Stimulated activated CD4-positive, alpha-beta T cell treated with anti-CD3 and anti-CD28 coated beads, Interleukin-15, amount 100 ng/mL, for 1 hour (primary cell): ENCODE measurements at places on chromosomes 12 and 14.

DNA sequence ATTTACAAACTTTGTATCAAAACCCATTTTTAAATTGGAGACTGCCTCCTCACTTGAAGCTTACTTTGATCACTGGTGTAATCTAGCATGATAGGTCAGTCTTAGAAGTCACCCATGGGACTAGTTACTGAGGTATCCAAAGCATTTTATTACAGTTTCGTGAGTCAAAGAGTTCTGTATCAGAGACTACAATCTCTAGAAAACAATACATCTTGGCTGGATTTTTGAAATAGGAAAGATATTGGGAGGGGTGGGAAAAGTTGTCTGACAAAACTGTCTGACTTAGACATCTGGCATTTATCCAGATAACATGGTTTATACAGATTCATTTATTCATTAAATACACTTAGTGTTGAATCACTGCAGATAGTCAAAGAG lies 173.5 kb upstream of the PDZRN4 start:
- no peak for DNase-seq

- no peak for DNase-seq
Observed at GRCh38 chr12:118850244-118850825, 131.0 kb upstream of the SRRM4 start.

DNA sequence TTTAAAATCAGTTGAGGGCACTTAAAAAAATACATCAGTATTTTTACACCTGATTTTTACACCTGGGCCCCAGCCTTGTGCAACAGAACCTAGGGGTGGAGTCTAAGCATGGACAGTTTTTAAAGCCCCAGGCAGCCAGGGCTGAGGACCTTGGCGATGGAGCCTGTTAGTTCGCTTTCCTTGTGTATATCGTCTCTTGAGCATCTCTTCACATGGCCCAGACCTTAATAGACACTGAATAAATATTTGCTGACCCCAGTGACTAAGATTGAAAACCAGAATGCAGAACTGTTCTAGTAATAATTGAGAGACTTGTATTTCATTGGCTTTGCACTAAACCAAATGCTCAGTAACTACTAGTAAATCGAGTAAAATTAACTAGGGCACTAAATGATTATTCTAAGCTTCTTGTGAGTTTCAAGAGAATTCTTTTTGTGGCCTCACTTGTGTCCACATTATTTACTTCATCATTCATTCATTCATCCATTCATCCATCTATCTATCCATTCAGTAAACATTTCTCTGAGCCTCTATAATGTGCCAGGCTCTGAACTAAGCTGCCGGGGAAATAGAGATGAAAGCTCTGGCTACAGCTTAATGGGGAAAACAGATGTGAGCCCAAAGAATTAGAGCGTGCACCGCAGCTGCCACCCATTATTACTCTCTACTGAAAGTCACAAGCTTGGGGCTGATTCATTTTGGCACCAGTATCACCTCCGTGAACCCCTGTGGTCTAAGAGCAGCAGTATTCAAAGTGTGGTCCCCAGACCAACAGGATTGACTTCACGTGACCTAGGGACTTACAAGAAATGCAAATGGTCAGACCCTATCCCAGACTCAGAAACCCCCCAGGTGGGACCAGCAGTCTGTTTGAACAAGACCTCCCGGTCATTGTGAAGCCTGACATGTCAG lies 30.7 kb upstream of the BCL7A start:
- DNase-seq = no peak

DNA sequence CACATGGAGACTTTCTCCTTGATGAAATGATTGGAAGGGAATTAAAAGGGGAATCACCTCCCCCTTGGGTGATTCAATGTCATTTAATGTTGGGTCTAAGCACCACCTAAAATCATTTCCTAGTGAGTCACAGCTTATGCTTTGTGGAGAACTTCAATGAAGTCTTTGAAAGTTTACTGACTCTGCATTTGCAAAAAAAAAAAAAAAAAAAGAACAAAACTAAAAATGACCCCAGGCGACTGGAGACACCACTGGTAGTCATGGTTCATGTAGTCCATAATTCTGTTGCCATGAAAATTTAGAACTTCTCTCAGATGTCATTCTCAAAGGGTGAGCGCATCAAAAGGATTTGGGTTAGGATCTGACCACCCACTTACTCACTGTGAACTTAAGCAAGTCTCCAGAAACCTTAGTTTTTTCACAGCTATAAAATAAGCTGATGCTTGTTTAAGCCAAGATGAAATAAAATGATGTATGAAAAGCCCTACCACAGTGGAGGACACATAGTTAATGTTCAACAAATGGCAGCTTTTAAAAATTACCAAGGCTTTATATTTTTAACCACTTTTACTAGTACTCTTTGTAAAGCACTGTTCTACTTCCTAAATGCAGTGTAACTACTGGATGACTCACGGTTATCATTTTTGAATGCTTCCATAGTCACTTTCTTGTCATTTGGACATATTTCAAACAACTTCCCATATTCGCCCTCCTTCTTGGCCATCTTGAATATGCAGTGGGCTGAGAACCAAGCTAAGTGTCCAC lies 18.1 kb upstream of the KSR2 start:
- DNase-seq = no peak

DNA sequence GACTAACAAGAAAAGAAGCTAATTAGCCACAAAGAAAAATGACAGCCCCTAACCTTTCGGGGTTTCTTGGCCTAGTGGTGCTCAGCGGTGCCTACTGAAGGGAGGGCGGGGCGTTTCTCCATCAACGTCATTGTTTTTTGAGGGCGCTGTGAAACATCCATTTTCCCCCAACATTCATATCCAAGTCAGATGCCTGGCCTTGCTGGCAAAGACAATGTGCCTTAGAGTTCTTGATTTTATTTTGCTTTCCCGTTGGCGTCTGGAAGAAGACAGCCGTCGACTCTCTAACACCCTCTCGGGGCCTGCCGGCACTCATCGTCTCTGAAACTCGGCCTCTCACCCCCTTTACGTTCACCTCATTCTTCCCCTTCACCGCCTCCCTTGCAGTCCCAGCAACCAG lies 154.5 kb downstream of the PHETA1 start:
- DNase-seq = no peak

- no peak for DNase-seq
Observed at GRCh38 chr12:47636908-47637780, 68.7 kb downstream of the RPAP3 start.

GRCh38 chr12:116099652-116100432 lies 177.7 kb downstream of the MED13L start:
- DNase-seq = no peak

DNA sequence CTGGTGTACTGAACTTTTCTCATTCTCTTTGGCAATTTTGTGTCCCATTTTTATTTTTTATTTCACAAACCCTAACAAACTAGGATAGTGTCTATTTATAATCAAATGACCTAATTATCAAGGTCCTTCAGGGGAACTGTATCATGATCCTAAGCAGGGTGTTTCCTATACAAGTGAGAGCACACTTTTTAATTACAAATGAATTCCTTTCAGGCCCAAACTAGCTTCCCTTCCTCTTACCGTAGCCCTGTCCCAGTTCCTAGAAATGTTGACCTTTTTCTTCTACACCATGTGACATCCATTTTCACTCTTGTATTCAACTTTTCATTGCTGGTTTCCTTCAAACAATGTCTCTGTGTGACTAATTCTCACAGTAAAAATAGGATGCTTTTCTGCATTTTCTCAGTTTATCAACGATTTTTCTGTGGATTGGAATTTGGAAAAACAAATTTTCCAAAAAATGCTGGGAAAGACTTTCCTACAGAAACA lies 411.4 kb downstream of the CCDC91 start:
- DNase-seq = no peak

GRCh38 chr12:110314308-110314707 lies 33.3 kb downstream of the ATP2A2 start:
- DNase-seq = no peak

DNA sequence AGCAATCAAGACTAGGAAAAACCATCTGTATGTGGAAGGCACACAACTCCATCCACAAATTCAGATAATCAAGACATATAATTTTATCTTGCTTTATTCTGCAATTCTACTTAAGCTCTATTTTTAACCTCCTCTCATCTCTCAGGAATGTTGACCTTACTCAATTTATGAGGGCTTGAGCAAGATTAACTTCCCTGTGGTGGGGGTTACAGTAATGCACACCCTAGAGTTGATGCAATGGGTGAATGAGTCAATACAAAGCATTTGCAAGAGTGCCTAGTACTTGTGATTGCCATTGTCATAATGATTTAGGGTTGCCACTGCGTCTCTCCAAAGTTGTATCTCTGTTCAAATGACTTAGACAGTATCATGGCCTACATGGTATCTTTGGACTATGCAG lies 1598.4 kb upstream of the TMEM132C start:
- DNase-seq = no peak

- no peak for DNase-seq
Observed at GRCh38 chr14:22388669-22389595, 200.1 kb downstream of the DAD1 start.

DNA sequence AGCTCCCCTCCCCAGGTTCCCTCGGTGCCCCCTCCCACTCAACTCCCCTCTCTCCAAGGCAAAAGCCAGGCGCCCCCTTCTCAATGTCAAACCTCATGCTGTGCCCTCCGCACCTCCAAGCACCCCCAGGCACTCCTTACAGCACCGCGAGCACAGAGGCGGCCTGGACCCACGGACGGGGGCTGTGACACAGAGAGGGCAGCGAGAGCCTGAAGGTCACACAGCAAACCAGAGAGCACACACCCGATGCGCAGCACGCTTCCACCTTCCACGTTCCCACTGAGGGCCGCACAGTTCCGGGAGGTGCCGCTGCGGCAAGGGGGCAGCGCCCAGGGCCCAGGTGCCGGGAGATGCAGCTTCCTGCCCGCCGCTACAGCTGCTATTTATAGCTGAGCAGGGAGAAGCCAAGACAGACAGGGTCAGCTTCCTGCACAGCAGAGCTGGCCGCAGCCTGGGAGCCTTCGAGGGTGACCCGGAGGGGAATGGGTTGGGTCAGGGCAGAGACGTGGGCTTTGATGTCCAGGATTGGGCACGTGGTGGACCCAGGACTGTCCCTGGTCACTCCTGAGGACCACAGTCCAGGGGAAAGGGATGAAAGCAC lies 12.9 kb downstream of the NCOR2 start:
- DNase-seq = no peak

DNA sequence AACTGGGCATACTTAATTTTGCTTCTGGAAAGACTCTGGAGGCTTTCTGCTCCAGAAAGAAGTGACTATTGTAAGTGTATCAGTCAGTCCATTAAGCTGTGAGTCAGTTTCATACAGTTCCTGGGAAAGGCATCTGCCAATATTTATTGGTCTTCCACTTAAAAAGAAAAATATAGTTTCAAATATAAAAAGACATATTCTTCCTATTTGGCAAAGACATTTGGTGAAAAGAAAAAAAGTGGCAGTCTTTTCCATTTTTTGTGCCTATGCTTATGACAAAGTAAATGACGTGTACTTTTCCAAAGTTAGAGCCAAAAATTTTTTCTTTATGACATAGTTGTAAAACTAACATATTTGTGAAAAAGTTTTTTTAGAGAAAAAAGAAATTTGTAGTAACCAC lies 12.3 kb downstream of the TMEM30B start:
- DNase-seq = no peak

GRCh38 chr14:32329690-32330285 lies 690 bp downstream of the AKAP6 start:
- DNase-seq = no peak

GRCh38 chr12:48862760-48863159 lies 2.9 kb downstream of the RND1 start:
- DNase-seq = no peak

DNA sequence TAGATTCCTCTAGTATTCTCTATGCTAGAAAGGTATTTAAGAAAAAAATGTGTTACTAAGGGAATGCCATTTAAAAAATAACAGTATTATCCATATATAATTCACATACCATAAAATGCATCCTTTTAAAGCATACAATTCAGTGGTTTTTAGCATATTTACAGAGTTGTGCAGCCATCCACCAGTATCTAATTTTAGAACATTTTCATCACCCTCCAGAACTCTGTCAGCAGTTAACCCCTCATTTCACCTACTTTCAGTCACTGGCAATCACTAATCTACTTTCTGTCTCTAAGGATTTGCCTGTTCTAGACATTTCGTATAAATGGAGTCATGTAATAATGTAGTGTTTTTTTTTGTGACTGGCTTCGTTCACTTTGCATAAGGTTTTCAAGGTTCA lies 33.4 kb downstream of the TBC1D15 start:
- no peak for DNase-seq
